Umbilical cord (tissue), 2 donors: ENCODE measurements at places on chromosomes 13 and 19.

DNA sequence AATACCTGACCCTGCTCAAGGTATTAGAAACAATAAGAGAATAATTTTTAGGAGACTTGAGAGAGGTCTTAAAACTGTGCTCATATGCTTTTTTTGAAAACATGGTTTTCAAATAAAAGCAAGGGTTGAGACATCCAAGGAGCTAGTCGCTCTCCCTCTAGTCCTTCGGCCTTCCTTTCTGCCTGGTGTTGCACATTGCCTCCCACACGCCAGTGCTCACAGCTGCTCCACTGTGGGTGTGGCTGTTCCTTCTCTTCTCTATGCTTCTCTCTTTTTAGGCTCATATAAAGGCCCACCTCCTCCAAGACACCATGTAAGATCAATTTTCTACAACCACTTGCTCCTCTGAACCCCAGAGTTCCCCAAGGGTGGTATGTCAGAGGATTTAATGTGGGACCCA lies 352.6 kb downstream of the ENOX1 start:
- DNase-seq = no peak

- no peak for DNase-seq
Measured at GRCh38 chr19:44593294-44593693, 20.1 kb upstream of the IGSF23 start.

- no peak for DNase-seq
Measured at GRCh38 chr13:87810920-87811344, 139.8 kb downstream of the SLITRK5 start.

- DNase-seq = no peak
Measured at GRCh38 chr13:32783067-32783466, 196.8 kb downstream of the PDS5B start.

GRCh38 chr13:32107973-32108372 lies 76.4 kb downstream of the FRY start:
- DNase-seq = no peak

DNA sequence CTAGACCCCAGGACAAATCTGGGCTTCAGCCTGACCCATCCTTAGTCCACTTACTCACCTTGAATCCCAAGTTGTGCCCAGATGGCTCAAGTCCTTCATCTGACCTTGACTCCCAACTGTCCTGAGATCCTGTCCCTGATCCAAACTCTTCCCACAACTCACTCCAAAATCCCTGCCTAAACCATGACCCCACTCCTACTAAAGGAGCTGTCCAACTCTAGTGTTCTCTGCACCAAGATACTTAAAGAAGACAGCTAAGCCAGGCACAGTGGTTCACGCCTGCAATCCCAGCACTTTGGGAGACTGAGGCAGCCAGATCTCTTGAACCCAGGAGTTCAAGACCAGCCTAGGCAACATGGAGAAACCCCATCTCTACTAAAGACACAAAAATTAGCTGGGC lies 8.5 kb downstream of the POU2F2 start:
- DNase-seq = no peak

DNA sequence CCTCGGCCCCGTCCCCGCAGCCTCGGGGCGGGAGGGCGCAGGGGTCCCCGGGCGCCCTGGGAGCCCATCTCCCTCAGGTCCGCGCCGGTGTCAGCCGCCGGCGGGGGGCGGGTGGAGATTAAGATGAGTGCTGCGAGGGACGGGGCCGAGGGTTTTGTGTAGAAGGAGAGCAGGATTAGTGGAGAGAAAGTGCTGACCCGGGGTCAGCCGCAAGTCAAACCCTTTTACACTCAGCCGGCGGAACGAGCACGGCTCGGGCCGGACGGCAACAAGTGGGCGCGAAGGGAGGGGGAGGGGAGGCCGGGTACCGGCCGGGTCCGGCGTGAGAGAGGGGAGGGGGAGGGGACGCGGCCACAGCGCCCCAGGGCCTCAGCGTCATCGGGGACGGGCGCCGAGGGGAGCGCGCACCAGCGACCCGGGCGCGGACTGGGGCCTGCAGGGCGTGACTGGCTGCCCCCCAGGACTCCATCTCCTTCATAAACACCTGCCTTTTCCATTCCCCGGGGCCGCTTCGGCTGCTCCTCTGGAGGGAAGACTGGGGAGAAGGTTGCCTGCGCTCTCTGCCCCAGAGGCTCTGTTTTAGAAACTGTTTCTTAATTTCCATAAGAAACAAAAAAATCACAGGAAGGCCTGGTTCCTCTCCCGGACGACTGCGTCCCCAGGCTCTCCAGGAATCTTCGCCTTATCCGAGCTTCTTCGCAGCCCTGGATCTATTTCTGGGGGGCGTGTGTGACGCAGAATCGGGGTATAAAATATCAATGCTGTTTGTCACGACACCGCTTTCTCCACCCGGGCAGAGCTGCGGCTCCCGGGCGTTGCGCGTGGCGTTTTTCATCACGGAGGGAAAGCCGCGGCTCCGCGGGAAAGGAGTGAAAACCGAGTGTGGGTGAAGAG lies 6.5 kb downstream of the SOX1 start:
- no peak for DNase-seq

DNA sequence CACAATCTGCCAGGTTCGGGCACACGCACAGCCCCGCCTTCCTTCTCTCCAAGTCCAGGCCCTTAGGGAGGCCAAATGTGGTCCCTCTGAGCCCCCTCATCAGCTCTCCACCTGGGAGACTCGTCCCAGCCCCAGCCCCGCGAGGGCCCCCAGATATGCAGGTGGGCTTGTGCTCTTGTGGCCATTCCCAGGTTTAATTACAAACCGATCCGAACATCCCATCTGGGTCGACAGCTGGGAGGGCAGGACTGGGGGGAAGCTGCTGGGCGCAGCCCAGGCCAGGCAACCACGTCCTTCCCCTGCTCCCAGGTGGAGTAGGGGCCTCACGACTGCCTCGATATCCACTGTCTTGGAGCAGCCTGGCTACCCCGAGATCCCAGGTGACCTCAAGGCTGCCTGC lies 7.5 kb upstream of the C2CD4C start:
- DNase-seq = no peak
